ENCODE measurements at places on chromosomes 16 and 17. TPM values are rescaled to one million over a fixed set of nuclear protein-coding genes. Genes with fewer than 3 reads are reported as not detected.

- peaks cover 7% of the 10 kb centered on the region for H3K27me3 ChIP-seq
- DNase-seq = no peak
- no peaks in the 10 kb centered on the region for H3K36me3 ChIP-seq
- H3K27ac ChIP-seq = no peak overlapping the region
- no peaks in the 10 kb centered on the region for H3K4me1 ChIP-seq
These were observed 50.8 kb upstream of the MYH10 start for GRCh38 chr17:8681170-8681949.

DNA sequence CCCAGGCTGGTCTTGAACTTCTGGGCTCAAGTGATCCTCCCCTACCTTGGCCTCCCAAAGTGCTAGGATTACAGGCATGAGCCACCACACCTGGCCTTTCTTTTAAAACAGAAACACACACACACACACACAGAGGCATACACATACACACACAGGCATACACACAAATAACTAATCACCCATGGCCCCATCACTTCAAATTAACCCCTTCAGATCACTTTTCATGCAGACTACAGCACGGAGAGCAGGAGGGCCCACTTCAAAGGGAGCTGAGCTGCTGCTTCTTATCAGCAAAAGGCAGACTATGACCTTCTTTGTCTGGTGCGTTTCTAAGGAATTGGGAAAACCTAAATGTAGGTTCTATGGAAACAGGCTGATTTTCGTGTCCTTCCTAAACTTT lies 1.9 kb downstream of the CLCN7 start:
- peaks cover 1% of the 10 kb centered on the region for H3K36me3 ChIP-seq
- DNase-seq = no peak
- no peaks in the 10 kb centered on the region for H3K27me3 ChIP-seq
- H3K4me1 ChIP-seq = peaks cover 40% of the 10 kb centered on the region
- peak overlapping the region; percentile 37 for H3K4me3 ChIP-seq
- H3K27ac ChIP-seq = no peak overlapping the region

- peak; percentile 63 for DNase-seq
- no peaks in the 10 kb centered on the region for H3K4me1 ChIP-seq
- no peak overlapping the region for H3K4me3 ChIP-seq
- H3K27me3 ChIP-seq = no peaks in the 10 kb centered on the region
- no peaks in the 10 kb centered on the region for H3K36me3 ChIP-seq
- H3K27ac ChIP-seq = no peak overlapping the region
These were observed 80.4 kb downstream of the EFCAB5 start for GRCh38 chr17:30021708-30022317.

DNA sequence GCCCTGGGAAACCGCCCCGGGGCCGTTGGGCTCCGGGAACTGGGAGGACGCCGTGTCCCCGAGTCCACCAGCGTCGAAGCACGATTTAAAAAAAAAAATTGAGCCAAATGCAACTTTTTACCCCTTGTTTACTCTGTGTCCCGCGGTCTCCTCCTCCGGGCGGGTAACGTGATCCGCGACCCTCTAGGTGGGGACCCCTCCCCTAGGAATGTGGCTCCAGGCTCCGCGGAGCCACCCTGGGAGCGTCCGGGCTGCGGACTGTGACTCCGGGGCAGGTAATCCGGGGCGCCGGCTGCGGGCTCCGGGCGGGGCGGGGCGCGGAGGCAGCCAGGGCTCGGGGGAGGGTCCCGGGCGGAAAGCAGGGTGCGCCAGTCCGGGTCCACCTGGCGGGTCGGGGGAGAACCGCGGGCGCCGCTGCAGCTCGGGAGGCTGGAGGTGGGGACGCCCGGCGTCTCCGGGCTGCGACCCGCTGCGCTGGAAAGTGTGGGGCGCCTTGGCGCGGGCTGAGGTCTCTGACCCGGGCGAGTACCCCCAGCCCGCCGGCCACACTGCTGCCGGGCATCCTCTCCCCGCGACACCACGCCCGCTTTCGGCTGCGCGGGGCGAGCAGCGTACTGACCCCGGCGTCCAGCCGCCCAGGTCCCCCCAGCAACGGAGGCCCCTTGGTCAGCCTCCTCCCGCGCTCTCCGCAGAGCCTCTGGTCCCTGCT lies 852 bp upstream of the HELZ start:
- H3K27me3 ChIP-seq = peaks cover 5% of the 10 kb centered on the region
- H3K36me3 ChIP-seq = peaks cover 7% of the 10 kb centered on the region
- peak overlapping the region; percentile 84 for H3K4me3 ChIP-seq
- peak; percentile 60 for DNase-seq
- peaks cover 30% of the 10 kb centered on the region for H3K4me1 ChIP-seq
- H3K27ac ChIP-seq = no peak overlapping the region

DNA sequence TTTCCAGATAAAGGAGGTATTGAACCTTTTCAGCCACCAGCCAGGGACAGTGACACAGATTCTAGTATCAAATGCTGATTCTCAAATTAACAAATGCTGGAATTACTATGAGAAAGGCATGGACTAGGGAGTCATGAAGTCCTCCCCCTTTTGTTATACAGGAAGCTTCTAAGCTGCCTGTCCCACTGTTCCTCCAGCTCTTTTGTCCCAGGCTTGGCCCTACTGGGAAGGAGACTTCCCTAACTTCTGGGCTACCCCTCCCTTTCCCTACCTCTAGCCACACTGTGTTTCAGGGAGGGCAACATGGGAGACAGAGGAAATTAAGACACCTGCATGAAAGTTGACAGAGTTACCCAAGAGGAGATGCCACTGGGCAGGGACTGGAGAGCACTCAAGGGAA lies 192.5 kb downstream of the CDH13 start:
- H3K4me3 ChIP-seq = no peak overlapping the region
- no peak overlapping the region for H3K27ac ChIP-seq

SERPINF2 gene
- total RNA-seq = not detected

DNA sequence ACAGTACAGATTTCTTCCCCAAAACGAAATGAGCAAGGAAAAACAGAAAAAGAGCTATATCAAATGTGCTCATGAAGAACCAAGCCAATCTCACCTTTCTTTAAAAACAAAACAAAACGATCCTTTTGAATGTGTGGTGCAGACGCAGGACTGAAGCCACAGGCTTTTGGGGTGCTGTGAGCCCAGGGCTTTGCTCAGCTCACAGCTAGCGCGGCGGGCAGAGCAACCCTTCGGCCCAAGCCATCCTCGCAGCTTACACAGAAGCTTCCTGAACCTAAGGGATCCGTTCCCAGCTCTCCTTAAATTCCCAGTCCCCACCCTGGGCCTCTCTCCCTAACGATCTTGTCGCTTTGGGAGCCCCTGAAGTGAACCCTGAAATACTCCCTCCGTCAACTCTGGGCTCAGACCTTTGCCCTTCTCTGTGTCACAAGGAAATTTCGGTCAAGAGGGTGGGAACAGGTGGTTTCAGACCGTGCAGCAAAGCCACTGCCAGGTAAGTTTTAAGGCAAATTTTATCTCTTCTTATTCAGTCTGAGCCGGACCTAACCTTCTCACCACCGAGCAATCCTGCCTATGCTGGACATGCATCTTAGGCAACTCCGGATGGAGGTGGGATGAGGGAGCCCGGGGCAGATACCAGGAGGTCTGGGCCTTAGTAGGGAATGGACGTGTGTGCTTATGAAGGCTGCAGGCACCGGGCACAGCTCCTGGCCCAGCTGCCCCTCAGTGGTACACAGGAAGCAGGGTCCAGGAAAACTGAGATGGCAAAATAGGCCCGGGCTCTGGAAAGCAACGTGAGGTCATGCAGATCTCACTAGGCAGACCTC lies 52.0 kb downstream of the COTL1 start:
- peaks cover 43% of the 10 kb centered on the region for H3K36me3 ChIP-seq
- H3K4me1 ChIP-seq = peaks cover 12% of the 10 kb centered on the region
- no peak overlapping the region for H3K4me3 ChIP-seq
- no peaks in the 10 kb centered on the region for H3K27me3 ChIP-seq
- DNase-seq = no peak

DNA sequence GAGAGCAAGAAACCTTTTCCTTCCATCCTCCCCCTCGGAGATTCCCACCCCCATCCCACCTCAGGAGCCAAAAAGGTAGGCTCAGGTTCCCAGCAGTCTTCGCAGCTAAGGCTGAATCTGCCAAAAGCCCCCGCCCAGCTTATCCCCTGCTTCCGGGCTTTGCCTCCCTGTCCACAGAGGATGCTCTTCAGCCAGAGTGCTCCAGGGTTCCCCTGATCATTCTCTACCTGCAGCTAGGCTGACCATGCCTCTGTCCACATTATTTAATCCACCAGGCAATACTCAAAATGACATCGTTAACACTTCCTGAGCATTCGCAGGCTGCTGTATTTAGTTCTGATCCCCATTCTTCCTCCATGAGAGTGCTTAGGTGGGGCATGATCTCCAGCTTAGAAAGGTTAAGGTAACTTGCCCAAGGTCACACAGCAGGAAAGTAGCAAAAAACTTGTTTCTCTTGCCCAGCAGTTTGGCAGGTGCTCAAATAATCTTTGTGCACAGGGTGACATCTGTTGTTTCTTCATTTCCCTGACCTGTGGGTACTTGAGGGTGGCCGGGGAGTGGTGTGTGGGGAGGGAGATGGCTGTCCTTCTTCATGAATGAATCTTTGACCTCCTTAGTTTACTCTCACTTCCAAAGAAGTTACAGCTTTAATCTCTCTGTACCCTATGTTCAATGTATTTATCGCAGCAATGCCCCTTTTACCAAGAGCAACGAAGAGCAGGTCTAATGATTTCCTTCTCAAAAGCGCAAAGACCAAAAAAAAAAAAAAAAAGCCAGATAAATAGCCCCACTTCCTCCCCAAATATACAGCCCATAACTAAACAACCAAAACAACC lies 848 bp upstream of the TBKBP1 start:
- peaks cover 58% of the 10 kb centered on the region for H3K4me1 ChIP-seq
- peak overlapping the region; percentile 88 for H3K27ac ChIP-seq
- peaks cover 16% of the 10 kb centered on the region for H3K36me3 ChIP-seq
- H3K4me3 ChIP-seq = peak overlapping the region; percentile 87

DNA sequence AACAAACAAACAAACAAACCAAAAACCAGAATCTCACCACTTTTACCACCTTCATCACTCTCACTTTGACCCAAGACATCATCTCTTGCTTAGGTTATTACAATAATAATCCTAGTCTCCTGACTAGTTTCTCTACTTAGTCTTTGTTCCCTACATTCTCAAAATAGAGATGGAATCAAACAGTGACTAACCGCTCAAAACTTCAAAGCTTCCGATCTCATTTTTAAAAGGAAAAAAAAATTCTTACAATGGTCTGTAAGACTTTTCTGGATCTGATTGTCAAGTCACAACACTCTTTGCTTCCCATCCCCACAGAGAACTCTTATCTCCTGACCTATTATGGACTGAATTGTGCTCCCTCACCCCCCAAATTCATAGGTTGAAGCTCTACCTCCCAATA lies 60.9 kb downstream of the SPAG9 start:
- no peak overlapping the region for H3K27ac ChIP-seq
- no peaks in the 10 kb centered on the region for H3K4me1 ChIP-seq
- no peak overlapping the region for H3K4me3 ChIP-seq
- DNase-seq = no peak

- no peak overlapping the region for H3K27ac ChIP-seq
- peaks cover 9% of the 10 kb centered on the region for H3K27me3 ChIP-seq
These were observed 1.6 kb upstream of the CCL14 start for GRCh38 chr17:35988164-35988563.

DHRS7C gene
- not detected for total RNA-seq

CTF1 gene
- 0.27 TPM for total RNA-seq

GRAP gene
- 8.1 TPM for total RNA-seq

- peak overlapping the region; percentile 62 for H3K4me3 ChIP-seq
- H3K27ac ChIP-seq = peak overlapping the region; percentile 100
- no peaks in the 10 kb centered on the region for H3K27me3 ChIP-seq
- H3K36me3 ChIP-seq = no peaks in the 10 kb centered on the region
These were observed 14.2 kb upstream of the TBX21 start for GRCh38 chr17:47718634-47719405.

CDC42EP4 gene
- 1.7 TPM for total RNA-seq

DYNC1LI2 gene
- 31.0 TPM for total RNA-seq

GPR139 gene
- not detected for total RNA-seq

DNA sequence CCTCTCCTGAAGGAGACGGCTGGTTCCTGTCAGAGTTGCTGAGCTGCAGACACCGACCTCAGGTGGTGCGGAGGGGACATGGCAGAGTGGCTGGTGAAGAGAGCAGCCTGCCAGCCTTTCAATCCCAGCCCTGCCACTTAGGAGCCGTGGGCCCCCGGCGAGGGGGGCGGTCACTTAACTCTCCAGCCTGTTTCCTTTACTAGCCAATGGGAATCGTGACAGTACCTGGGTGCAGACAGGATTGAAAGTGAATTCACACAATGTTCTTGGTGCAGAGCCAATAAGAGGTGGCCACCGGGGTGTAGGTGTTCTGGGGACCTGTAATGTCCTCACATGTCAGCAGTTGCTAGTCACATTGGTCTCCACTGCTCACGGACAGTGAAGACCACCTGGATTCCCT lies 13.5 kb downstream of the ACE start:
- H3K27ac ChIP-seq = no peak overlapping the region
- H3K4me3 ChIP-seq = no peak overlapping the region
- H3K27me3 ChIP-seq = no peaks in the 10 kb centered on the region
- no peaks in the 10 kb centered on the region for H3K4me1 ChIP-seq
- no peaks in the 10 kb centered on the region for H3K36me3 ChIP-seq
- no peak for DNase-seq

- no peaks in the 10 kb centered on the region for H3K36me3 ChIP-seq
- peaks cover 36% of the 10 kb centered on the region for H3K4me1 ChIP-seq
These were observed 12.6 kb downstream of the THRA start for GRCh38 chr17:40075201-40075941.

DNA sequence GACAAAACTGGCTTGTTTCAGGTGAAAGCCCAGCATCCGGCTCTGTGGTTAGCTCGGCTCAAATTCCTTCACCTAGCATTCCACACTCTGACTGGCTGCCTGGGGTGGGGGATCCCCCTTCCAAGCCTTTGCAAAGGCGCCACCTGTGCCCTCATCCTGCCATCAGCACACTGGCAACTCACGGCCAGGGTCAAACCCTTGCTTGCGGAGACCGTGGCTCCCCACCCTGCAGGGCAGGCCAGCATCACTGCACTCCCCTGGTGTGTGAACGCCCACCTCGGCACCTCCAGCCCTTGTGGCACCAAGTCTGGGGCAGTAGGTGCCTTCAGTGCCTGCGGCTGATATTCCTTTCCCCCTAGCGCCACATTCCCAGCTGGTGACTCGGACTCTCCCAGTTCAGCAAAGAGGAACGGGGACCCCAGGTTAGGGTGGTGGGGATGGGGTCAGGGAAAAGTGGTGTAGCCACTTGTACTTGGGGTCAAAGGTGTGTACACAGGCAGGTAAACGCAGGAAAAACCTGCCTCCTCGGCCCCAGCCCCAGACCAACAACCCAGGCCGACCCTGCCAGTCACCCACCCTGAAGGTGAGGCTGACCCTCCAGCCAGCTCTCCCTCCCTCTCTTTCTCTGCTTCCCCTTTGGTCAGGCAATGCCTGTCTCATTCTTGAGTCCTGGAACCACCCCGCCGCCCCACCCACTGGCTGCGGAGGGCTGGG lies 1.1 kb downstream of the FLII start:
- DNase-seq = peak; percentile 79
- peaks cover 30% of the 10 kb centered on the region for H3K4me1 ChIP-seq
- peak overlapping the region; percentile 98 for H3K4me3 ChIP-seq
- H3K36me3 ChIP-seq = peaks cover 5% of the 10 kb centered on the region

SULT1A4 gene
- total RNA-seq = 1.8 TPM
